ENCODE measurements at places on chromosomes 5 and 9.

GRCh38 chr5:27103486-27103885 is 65.1 kb upstream of the CDH9 start:
- DNase-seq = no peak
- no peaks in the 10 kb centered on the region for H3K36me3 ChIP-seq
- no peaks in the 10 kb centered on the region for H3K4me1 ChIP-seq
- H3K4me3 ChIP-seq = no peak overlapping the region

DNA sequence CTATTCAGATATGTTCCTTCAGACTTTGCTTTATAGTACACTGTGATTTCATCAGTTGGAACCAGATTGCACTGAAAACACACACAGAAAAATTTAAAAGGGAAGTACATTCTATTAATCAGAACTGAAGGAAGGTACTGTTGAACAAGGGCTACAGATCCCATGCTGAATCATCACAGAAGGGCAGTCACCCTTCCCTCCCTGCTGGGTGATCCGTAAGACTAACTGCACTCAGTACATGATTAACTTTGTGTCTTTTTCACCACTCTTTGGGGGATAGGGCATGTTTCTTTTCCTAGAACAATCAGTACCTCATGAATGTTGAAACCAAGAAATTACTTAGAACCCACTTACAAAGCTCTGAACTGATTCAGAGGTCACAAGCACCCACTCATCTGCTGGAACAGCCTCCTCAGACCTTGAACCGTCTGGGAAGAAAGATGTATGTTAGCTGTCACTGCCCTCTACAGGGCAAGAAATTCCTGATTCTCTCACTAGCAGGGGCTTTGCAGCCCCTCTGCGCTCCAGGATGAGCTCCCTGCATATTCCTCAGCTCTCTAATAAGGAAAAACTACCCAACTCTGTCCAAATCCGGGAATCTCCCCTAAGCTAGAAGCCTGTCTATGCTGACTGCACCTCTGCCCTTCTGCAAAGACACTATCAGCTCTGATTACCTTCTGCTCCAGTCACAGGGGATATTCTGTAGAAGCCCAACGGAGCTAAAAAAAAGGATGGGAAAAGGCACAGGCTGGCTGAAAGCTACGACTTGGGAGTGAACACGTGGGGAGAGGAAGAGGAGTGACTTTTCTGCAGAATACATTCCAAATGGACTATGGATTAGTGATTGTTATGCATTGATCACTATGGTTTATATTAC is 51.0 kb downstream of the IARS1 start:
- peaks cover 100% of the 10 kb centered on the region for H3K36me3 ChIP-seq
- no peaks in the 10 kb centered on the region for H3K27me3 ChIP-seq
- H3K4me1 ChIP-seq = no peaks in the 10 kb centered on the region
- no peak for DNase-seq
- H3K4me3 ChIP-seq = no peak overlapping the region

DNA sequence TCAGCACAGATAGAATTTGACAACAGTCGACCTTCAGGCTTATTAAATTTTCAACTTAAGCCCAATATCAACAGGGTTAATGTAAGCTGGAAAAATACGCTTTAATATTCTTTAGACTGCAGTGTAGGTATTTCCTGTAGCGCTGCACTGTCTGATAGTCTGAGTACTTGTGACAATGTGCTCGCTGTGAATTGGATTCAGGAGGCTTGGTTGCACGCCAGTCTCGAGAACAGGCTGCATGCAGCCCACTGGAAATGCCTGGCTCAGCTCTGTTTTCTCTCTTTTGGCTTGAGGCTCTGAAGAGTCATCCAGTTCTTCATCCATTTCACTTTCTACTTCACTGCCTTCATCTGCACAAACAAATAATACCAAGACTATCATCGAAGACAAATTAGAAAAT is 300.9 kb downstream of the RFX3 start:
- no peaks in the 10 kb centered on the region for H3K4me1 ChIP-seq
- no peak overlapping the region for H3K27ac ChIP-seq
- no peak overlapping the region for H3K4me3 ChIP-seq
- H3K27me3 ChIP-seq = no peaks in the 10 kb centered on the region
- no peaks in the 10 kb centered on the region for H3K36me3 ChIP-seq

- H3K27ac ChIP-seq = no peak overlapping the region
- no peaks in the 10 kb centered on the region for H3K36me3 ChIP-seq
- H3K4me3 ChIP-seq = no peak overlapping the region
- no peaks in the 10 kb centered on the region for H3K4me1 ChIP-seq
Observed at GRCh38 chr9:3827175-3827574, 301.4 kb upstream of the RFX3 start.

DNA sequence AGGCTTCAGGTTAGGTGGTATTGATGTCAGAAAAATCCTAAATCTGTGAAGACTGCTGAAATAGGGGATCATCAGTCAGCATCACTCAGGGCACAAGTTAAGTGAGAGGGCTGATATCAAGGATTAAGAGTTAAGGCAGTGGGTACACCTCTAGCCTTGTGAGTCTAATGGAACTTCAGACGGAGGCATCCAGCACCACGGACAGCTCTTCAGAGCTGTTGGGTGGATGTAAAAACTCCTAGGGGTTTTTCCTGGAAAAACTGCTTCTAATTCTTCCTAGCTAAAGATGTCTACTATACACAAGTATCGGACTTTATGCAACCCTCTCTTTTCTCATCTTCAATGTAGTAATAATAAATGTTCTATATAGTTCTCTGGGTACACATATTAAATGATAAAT is 165.9 kb downstream of the SH3GL2 start:
- DNase-seq = peak; percentile 44
- no peaks in the 10 kb centered on the region for H3K36me3 ChIP-seq
- H3K4me1 ChIP-seq = no peaks in the 10 kb centered on the region
- no peaks in the 10 kb centered on the region for H3K27me3 ChIP-seq
- H3K27ac ChIP-seq = no peak overlapping the region

- H3K36me3 ChIP-seq = peaks cover 26% of the 10 kb centered on the region
- no peaks in the 10 kb centered on the region for H3K27me3 ChIP-seq
- peaks cover 57% of the 10 kb centered on the region for H3K4me1 ChIP-seq
- peak; percentile 45 for DNase-seq
Observed at GRCh38 chr5:112923148-112923917, 1.3 kb upstream of the REEP5 start.

- no peaks in the 10 kb centered on the region for H3K4me1 ChIP-seq
- no peaks in the 10 kb centered on the region for H3K36me3 ChIP-seq
- H3K4me3 ChIP-seq = no peak overlapping the region
- H3K27ac ChIP-seq = no peak overlapping the region
- H3K27me3 ChIP-seq = no peaks in the 10 kb centered on the region
Observed at GRCh38 chr5:125798307-125798706, 624.9 kb upstream of the GRAMD2B start.

GRCh38 chr9:79127661-79128060 is 444.1 kb upstream of the TLE4 start:
- H3K4me1 ChIP-seq = no peaks in the 10 kb centered on the region
- H3K4me3 ChIP-seq = no peak overlapping the region
- H3K27ac ChIP-seq = no peak overlapping the region
- no peaks in the 10 kb centered on the region for H3K27me3 ChIP-seq
- DNase-seq = no peak

DNA sequence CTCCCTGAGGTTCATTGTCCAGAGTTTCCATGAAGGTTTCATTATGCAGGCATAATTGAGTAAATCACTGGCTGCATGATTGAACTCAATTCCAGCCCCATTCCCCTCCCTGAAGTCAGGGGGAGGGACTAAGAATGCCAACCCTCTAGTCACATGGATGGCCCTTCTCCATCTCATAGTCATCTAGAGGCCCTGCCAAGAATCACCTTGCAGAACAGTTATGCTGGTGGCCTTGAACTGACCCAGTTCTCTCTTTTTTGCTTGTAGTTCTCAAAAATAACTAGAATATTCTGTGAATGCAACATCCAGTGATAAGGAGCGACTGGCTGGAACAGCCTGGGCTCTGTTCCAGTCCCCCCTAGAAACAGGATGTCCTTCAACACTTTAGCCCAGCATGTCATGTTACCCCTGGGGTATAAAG is 31.7 kb downstream of the SLC35A4 start:
- H3K4me1 ChIP-seq = no peaks in the 10 kb centered on the region
- H3K27me3 ChIP-seq = no peaks in the 10 kb centered on the region
- no peaks in the 10 kb centered on the region for H3K36me3 ChIP-seq
- H3K27ac ChIP-seq = no peak overlapping the region

GRCh38 chr9:109156708-109157107 is 10.3 kb downstream of the FRRS1L start:
- no peak overlapping the region for H3K27ac ChIP-seq
- DNase-seq = no peak
- H3K4me1 ChIP-seq = no peaks in the 10 kb centered on the region
- no peaks in the 10 kb centered on the region for H3K27me3 ChIP-seq

DNA sequence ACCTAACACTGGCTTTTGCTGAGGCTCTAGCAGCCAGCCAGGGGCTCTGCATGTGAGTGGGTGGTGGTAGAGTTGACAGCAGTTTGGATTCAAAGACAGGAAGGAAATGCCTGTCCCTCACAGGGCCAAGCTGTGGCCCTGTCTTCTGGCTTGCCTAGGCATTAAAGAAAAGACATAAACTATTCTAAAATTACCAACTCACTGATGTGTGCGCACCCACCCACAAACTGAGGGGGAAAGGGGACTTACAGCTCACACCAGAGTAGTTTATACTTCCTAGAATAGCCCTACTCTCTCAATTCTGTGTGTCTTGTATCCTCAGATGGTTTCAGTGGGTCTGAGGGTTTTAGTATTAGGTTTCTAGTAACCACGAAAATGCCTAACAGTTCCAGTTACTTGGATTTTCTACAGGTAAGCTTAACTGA is 18.3 kb upstream of the IL13 start:
- no peak overlapping the region for H3K4me3 ChIP-seq
- H3K27me3 ChIP-seq = no peaks in the 10 kb centered on the region
- peaks cover 82% of the 10 kb centered on the region for H3K36me3 ChIP-seq
- no peaks in the 10 kb centered on the region for H3K4me1 ChIP-seq

DNA sequence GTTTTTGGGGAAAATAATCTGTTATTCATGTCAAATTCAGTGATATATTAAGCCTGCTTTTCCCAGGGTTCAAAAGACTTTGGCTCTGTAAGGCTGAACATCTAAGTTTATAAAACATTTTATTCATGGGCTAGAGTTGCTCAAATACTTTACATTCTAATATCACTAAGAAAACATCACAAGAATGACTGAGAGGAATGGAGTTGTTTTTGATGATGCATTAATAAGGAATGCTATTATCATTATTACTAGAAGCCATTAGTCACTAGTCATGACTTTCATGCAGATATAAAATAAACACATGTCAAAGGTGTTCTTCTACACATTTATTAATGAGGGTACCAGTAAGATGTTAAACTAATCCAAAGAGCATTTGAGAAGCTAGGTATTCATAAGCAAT is 185.5 kb upstream of the KCNN2 start:
- no peaks in the 10 kb centered on the region for H3K27me3 ChIP-seq
- no peak overlapping the region for H3K4me3 ChIP-seq

- H3K27ac ChIP-seq = no peak overlapping the region
- H3K27me3 ChIP-seq = peaks cover 2% of the 10 kb centered on the region
- H3K36me3 ChIP-seq = no peaks in the 10 kb centered on the region
- H3K4me1 ChIP-seq = no peaks in the 10 kb centered on the region
- no peak for DNase-seq
Observed at GRCh38 chr5:153256-153655, 38.0 kb upstream of the LRRC14B start.

- H3K27ac ChIP-seq = no peak overlapping the region
- no peak overlapping the region for H3K4me3 ChIP-seq
- H3K4me1 ChIP-seq = no peaks in the 10 kb centered on the region
- no peaks in the 10 kb centered on the region for H3K27me3 ChIP-seq
Observed at GRCh38 chr9:115694014-115694413, 459.6 kb upstream of the PAPPA start.

- no peak overlapping the region for H3K4me3 ChIP-seq
- H3K4me1 ChIP-seq = no peaks in the 10 kb centered on the region
- no peak overlapping the region for H3K27ac ChIP-seq
- no peak for DNase-seq
Observed at GRCh38 chr9:93112116-93112863, 16.3 kb downstream of the CARD19 start.

DNA sequence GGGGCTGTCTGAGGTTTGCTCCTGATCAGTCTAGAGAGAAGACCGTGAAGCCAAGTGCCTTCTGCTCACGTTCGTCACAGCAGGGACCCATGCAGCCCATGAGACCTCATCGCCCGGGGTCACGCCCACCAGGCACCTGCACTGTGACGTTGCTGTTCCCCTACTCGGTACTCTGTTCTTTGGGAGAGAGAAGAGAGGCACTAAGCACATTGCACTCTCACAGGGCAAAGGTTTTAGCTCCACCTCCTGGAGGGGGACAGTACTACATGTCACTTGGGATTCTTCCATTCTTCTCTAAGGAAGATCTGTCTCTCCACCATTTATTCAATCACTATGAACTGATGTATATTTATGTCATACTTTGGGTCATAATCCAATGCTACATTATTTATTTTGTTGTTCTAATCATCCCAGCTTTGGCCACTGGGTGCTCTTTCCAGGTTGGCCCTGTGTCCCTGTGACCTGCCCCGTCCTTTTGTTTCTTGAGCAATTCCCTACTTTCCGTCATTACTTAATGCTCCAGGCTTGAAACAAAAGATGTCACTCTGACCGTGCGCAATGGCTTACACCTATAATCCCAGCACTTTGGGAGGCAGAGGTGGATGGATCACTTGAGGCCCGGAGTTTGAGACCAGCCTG is 31.4 kb upstream of the BRD3 start:
- peak; percentile 54 for DNase-seq
- H3K4me1 ChIP-seq = no peaks in the 10 kb centered on the region
- no peaks in the 10 kb centered on the region for H3K36me3 ChIP-seq

All from DND-41 (cell line).